ENCODE measurements at places on chromosomes 3 and 15.

DNA sequence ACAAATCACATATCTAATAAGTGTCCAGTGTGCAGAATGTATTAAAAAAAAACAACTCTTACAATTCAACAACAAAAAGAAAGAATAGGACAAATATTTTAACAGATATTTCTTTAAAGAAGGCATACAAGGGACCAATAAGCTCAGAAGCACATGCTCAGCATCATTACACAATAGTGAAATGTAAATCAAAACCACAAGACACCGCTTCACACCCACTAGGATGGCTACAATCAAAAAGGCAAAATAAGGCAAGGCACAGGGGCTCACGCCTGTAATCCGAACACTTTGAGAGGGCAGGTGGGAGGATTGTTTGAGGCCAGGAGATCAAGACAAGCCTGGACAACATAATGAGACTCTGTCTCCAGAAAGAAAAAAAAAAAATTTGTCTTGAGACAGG lies 255.6 kb downstream of the MAGI1 start:
- no peak for DNase-seq

GRCh38 chr15:100159436-100159835 lies 182.3 kb downstream of the ADAMTS17 start:
- no peak for DNase-seq

DNA sequence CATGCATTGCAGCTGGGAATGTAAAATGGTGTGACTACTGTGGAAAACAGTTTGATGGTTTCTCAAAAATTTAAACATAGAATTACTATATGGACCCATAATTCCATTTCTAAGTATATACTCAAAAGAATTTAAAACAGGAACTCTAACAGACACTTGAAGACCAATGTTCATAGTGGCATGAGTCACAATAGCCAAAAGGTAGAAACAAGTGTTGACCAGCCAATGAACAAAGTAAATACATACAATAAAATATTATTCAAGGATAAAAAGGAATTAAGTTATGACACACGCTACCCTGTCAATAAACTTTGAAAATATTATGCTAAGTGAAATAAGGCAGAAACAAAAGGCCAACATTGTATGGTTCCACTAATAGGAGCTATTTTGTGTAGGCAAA lies 357.4 kb upstream of the IL12A start:
- no peak for DNase-seq

DNA sequence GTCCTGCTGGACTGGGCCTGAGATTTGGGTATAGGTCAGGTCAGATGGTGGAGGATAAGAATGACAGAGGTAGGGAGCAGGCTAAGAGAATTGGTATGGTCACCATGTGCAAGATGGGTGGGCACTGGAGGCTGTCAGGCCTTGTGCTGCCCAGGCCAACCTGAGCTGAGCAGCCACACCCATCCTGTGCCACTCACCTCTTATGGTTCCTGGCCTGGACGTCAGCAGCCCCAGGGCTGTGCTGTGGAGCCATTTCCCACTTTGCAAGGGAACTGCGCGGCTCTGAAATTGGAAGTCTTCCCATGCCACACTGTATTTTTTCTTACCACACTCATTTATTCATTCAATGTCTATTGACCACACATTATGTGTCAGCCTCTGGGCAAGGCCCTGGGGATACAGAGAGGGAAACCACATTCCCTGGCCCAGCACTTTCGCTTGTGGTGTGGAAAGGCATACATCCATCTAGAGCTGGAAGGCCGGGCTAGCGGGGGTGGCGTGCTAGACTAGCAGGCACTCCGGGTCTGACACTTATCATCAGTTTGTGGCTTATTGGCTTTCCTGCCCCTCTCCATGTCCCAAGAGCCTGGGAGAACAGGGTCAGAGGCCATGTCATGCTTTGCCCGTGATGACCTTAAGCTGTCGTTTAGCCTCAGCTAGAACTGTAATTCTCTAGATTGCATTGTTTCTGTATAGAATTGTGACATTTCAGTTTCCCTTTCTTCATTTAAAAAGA lies 51.1 kb upstream of the POLG start:
- no peak for DNase-seq

- no peak for DNase-seq
Measured at GRCh38 chr15:44286814-44287452, 1.6 kb upstream of the GOLM2 start.

DNA sequence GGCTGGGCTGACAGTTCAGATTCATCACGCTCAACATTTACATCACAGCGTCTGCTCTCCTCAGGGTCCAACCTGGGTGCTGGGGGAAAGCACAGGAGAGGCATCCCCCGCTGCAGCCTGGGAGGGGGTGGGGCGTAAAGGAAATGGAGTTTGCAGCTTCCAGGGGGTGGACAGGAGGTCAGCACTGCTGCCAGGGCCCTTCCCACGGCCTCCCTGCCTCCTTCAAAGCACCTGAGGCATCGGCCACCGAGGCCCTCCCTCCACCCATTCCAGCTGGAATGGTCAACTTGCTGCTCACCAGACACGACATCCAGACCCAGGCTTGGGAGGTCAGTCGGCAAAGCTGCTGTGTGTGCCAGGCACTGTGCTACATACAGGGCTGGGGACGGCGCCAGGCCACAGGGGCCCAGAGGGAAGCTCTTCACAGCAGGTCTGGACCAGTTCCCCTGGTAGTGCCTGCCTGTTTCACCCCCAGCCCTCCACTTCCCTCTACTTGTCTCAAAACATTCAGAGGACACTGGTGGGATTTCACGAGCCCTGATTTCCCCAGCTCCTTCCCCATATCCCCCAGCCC lies 120.7 kb downstream of the ANP32A start:
- no peak for DNase-seq

DNA sequence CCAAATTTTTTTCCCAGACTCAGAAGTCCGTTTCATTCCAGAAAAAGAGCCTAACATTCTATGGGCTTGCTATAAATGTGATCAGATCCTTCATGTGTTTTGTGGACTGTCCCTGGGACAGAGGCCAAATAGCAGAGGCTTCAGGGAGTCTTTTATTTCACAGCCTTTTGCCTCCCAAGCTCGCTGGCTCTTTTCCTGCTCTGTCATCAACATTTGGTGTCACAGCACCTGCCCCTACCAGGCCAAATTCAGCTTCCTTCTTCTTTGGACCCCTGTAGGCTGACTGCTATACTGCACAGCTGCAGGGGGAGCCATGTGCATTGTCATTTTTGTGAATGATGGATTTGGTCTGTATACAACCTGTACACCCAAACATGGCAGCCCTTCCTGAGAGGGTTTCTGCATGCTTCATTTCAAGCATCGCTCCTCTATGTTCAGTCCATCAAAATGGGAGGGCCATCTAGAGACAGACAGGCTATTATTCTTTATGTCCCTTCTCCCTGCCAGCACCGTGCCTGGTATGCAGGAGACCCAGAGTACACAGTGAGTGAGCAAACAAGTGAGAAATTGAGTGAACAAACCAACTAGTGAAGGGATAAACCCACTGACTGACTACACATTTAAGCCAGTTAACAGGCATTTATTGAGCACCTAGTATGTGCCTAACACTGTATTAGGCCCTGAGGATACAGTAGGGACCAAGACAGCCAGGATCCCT lies 17.9 kb upstream of the RPP14 start:
- DNase-seq = no peak

- DNase-seq = no peak
Measured at GRCh38 chr15:71517751-71518150, 292.6 kb upstream of the NR2E3 start.

DNA sequence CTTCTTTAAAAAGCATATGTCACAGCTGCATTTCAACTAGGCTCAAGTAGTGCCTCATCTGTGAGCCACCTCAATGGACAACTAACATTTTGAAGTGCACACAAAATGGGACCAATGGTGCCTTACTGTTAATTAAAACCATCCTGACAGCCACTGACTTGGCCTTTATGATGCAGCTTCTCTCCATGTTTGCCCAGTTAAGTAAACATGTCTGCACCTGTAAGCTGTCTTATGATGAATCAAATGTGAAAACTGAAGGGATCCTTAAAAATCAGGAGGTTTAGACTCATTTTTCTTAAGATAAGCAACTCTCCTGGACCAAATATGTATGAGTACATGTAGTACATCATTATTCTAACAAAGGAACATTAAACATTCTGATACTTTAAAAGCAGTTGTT lies 861.6 kb downstream of the ROBO1 start:
- no peak for DNase-seq

GRCh38 chr3:9399746-9400145 lies 2.3 kb downstream of the SETD5 start:
- DNase-seq = peak; percentile 22

- DNase-seq = no peak
Measured at GRCh38 chr3:116032176-116032575, 408.9 kb downstream of the GAP43 start.

DNA sequence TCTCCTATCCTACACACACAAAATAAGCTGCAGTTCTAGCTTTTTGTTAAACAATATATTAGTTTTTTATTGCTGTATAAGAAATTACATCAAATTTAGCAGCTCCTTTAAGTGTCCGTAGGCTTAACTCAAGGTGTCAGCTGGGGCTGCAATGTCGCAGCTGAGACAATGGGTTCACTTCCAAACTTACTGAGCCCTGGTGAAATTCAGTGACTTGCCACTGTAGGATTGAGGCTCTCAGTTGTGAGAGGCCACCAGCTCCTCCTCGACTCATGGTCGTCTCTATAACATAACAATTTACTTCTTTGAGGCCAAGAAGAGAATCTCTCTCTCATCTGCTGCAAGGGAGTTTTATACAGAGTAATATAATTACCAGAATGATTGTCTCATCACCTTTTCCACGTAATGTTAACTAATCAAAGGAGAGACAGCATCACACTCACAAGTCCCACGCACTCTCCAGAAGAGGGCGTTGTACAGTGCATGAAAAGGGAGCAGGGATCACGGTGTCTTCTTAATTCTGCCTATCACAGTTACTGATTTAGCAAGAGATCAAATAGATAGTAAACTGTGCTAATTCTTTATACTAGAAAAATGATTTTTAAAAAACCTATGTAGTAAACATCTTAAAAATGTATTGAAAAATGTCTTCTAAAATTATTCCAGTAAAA lies 735.6 kb upstream of the GBE1 start:
- no peak for DNase-seq

DNA sequence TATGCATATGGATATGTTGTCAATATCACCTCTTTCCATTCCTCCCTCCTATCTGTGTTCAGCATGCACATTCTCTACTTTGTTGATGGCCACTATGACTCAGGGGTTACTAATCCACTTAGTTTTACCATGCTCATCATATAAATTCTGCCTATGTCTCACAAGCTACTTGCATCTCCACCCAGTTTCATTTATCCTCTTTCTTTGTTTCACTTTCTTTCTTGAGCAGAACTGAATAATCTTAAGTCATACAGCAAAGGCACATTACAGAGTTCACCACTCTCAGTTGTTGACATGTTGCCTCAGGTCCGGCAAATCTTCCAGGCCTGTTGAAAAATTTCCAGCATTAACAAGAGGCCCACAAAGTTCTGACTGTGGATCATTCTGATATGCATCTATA lies 71.5 kb downstream of the SSR3 start:
- no peak for DNase-seq

DNA sequence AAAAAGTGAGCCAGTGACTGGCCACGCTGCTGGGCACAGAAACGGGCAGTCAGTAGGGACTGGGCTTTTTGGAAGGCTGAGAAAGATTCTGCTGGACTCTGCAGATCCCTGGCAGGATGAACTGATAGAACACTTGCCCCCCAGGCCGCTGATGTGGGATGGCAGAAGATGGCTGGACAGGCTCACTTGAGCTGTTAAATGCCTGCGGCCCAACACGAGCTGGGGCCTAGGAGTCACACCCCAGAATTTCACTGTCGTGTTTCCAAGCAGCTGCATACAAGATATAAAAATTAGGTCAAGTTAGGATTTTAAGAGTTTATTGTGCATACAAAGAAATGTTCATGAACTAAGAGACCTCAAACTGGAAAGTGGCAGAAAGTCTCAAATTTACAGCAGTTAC lies 26.9 kb downstream of the GLDN start:
- no peak for DNase-seq

DNA sequence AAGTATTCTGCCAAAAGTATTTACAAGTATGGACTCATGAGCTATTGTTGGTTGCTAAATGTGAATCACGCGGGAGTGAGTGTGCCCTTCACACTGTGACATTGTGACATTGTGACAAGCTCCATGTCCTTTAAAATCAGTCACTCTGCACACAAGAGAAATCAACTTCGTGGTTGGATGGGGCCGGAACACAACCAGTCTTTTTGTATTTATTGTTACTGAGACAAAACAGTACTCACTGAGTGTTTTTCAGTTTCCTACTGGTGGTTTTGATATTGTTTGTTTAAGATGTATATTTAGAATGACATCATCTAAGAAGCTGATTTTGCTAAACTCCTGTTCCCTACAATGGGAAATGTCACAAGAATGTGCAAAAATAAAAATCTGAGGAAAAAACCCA lies 30.3 kb downstream of the SYNM start:
- no peak for DNase-seq

GRCh38 chr15:83449937-83450506 lies 2.9 kb downstream of the SH3GL3 start:
- no peak for DNase-seq

GRCh38 chr3:39133093-39133490 lies 20.3 kb downstream of the CSRNP1 start:
- DNase-seq = no peak

DNA sequence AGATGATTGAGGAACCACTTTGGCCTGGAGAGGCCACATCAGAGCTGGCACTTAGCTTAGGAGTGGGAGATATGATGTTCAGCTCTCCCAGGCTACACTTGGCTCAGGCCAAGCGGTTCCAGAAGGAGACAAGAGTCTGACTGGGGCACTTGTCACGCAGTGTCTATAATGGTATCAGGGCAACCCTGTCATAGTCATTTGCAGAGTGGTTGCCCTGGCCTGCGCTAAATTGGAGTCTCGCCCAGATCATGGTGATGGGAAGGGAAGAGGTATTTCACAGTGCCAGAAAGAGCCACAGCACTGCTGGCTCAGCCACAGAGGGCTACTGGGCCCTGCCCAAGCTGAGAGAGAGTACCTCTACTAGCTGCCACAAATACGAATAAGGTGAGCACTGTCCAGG lies 186.9 kb upstream of the CRBN start:
- no peak for DNase-seq

DNA sequence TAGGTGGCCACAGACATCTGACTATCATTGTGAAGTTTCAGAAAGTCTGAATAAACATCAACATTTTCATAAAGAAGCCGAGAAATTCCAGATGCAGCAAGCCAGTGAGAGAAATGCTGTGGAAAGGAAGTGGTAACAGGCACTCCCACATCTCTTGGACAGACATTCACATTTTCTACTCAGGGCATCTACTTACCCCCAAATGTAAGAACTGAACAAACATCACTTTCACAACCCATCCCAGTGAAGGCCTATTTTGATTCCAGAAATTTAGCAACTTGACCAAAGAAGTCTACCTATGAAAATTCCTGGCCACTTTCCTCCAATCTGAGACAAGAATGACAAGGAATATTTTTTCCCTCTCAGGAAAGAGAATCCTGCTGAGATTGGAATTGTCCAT lies 224.8 kb upstream of the DCBLD2 start:
- no peak for DNase-seq

DNA sequence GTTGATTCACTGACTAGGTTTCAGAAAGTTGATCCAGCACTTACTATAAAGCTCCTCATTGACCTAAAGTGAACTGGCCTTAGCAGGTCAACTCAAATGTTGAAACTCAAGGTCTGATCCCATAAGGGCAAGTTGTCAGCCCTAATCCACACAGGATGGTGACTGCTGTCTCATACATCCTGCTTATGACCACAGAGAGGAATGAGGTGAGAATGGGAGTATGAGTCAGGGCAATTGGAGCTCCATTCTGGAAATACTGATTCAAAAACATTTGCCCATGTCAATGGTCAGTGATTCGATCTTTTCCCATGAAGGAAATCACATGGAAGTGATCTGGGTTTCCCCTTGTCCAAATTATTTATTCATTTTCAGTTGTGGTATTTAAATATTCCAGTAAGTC lies 78.7 kb downstream of the ZNF385D start:
- DNase-seq = no peak

- no peak for DNase-seq
Measured at GRCh38 chr3:141722648-141723047, 15.4 kb upstream of the RNF7 start.

Data from NCI-H1417 treated with DMSO at 0.1 percent for 48 hours (cell line).